ENCODE measurements at places on chromosomes 1 and 21. TPM values are rescaled to one million over a fixed set of nuclear protein-coding genes. Genes with fewer than 3 reads are reported as not detected.

Gene KIRREL1
- not detected for polyA plus RNA-seq

Gene RHBDL2
- 0.14 TPM for polyA plus RNA-seq

Gene PLOD1
- 7.9 TPM for polyA plus RNA-seq

Gene TTC22
- polyA plus RNA-seq: 2.9 TPM

Gene CEP85
- polyA plus RNA-seq: 3.9 TPM

Gene PPM1J
- not detected for polyA plus RNA-seq

Gene NMNAT2
- polyA plus RNA-seq: not detected

Gene HES5
- not detected for polyA plus RNA-seq

Gene SLC1A7
- polyA plus RNA-seq: not detected

Gene ACKR1
- not detected for polyA plus RNA-seq

Gene LCE6A
- polyA plus RNA-seq: not detected

Gene MCOLN3
- polyA plus RNA-seq: not detected

Gene PTPN7
- polyA plus RNA-seq: 39.1 TPM

Gene DIO1
- not detected for polyA plus RNA-seq

Gene CFHR4
- not detected for polyA plus RNA-seq

Gene KDF1
- polyA plus RNA-seq: 2.8 TPM

Gene PIGP
- 38.3 TPM for polyA plus RNA-seq

Gene CLCA2
- polyA plus RNA-seq: not detected

Gene PFKFB2
- 1.3 TPM for polyA plus RNA-seq

Gene EPS8L3
- not detected for polyA plus RNA-seq

Gene BEST4
- 0.32 TPM for polyA plus RNA-seq

Gene REN
- not detected for polyA plus RNA-seq

Gene THEM5
- not detected for polyA plus RNA-seq

Gene C1orf50
- 3.2 TPM for polyA plus RNA-seq

Measured in naive thymus-derived CD8-positive, alpha-beta T cell (primary cell).